ENCODE measurements at places on chromosomes 2 and 18.
A peak's percentile ranks its signal among the peaks of the same experiment; 100 is the strongest.

DNA sequence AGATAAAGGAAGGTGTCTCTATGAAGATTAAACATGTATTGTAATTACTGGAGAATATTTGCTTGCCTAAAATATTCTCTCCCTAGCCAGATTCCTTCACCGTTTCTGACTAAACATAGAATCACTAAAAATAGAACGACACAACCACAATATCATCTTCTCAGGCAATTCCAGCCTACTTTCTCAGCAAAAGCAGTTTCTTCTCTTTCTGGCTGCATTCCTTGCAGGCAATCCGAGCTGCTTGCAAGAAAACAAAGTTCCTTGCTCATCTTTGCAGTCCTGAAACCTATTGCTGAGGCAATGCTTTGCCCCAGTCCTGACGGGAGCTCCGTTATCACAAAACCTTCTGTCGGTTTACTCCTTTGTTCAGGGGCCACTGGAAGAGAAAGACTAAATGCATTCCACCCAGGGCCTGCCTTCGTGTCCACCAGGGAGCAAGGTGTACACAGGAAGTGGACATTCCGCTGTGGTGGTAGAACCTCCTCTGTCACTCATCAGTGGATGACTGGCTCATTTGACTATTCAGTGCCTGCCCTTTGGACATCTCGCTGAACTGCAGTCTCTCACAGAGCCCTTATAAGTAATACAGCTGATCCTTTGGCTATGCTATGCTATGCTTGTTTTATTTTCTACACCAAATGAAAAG is 239.2 kb upstream of the DOK6 start:
- DNase-seq: peak; percentile 63

DNA sequence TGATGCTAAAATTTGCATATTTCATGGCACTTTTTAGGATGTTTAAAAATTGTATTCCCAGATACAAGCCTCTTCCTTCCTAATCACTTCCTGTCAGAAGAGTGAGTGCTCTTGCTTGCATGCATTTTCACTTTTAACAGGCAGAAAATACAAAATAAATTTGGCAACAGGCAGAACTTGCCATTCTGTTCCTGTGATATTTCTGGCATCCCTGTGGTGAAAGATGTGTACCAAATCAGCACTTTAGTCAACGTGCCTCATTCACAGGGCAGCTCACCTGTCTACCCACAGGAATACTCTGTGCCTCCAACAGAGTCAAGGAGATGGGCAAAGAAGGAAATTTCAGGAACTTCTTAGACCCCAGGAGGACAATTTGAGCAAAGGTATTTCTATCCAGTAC is 360.9 kb downstream of the AKAIN1 start:
- DNase-seq: no peak

DNA sequence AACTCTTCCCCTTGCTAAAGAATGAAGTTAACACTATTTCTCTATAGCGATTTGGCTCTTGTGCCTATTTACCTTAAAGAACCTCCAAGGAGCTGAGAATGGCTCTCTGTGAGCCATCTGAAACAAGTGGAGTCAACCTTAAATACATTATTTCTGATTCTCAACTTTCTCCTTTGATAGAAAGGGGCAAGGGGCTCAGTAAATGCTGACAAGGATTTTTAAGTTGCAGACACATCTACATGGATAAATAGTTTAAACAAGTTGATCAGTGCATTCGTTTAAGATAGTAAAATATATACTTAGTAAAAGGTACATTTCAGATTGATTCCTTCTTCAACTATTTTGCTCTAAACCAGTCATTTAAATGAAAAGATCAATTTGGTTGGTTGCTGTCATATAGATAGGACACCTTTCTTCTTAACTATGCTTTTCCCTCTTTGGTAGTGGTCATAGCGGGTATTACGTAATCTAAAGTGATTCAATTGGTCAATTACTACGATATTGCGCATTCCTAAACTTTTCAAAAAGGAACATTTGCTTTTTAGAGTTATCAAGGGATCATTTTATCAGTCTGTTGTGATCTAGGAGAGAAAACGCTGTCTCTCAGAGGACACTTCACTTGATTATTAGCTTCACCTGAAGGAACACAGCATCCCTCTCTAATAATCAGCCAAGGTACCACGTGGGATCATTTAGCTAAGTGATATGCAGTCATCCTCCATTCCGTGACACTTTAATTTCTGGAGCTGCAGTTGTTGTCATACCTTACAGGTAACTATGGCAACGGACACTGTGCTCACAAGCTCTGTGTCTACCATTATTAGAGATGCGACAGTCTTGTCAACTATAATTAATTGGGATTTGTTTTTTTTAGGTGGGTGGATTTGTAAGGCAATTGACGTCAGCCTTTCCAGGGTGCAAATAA is 50.9 kb upstream of the KCNE4 start:
- no peak for DNase-seq

DNA sequence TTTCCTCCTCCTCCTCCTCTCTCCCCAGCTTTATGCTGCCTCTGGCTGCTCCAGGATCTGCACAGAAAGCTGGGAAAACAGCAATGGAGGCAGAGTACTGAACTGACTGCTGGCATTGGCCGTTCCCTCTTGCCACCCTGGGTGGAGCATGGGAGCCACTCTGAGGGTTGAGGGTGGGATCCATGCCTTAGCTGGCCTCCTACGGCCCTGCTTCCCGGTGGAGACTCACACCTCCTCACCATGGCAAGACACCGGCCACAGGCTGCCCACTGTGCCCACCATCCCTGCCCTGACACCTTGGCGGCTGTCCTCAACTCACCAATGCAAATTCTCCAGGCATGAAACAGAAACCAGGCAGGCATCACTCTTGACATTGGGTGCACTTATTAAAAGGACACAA is 832.3 kb upstream of the ID2 start:
- no peak for DNase-seq

DNA sequence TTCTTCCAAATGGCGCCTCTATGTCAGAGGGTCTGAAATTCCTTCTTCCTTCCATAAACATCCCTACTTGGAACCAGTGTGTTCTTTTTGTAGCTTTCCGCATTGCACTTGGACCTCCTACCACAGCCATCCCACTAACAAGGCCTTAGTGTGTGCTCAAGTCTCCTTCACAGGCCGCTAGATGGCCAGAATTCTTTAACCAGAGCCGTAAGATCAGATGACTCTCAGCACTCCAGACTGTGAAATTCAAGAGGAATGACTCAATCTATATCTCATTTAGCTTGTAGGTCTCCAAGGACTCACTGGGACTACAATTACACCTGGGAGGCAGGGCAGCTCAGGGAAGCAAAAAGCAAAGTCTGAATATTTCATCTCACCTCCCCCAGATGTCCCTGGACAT is 298.9 kb downstream of the EIPR1 start:
- no peak for DNase-seq

GRCh38 chr2:101018934-101019333 is 16.8 kb downstream of the RPL31 start:
- no peak for DNase-seq

DNA sequence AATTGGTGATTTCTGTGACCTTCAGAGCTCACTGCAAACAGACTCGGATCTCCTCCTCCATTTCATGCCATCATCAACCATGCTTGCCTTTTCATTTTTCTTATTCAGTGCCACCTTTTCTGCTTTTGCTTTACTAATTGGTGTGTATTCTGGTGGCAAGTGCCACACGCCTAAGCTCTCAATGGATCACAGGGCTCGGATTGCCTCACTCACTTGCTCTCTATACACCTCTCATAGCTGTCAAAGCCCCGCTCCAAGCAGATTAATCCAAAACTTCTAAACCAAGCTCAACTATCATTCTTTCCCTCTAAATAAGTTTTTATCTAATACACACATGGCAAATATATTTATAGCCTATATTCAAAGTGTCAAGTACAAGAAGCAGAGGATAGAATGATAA is 86.4 kb downstream of the PLEKHM3 start:
- DNase-seq: no peak

- DNase-seq: peak; percentile 47
These were observed 1.3 kb downstream of the FMNL2 start for GRCh38 chr2:152336119-152336853.

- DNase-seq: no peak
These were observed 23.5 kb upstream of the RPL37A start for GRCh38 chr2:216474925-216475670.

GRCh38 chr18:37409878-37410277 is 155.7 kb downstream of the CELF4 start:
- no peak for DNase-seq

GRCh38 chr2:232219496-232219870 is 159.1 kb upstream of the ALPP start:
- DNase-seq: no peak

GRCh38 chr2:42863320-42863719 is 70.9 kb upstream of the HAAO start:
- no peak for DNase-seq

GRCh38 chr2:119195001-119195400 is 28.6 kb upstream of the STEAP3 start:
- no peak for DNase-seq

- peak; percentile 95 for DNase-seq
These were observed 82.7 kb downstream of the COL5A2 start for GRCh38 chr2:189096769-189097447.

DNA sequence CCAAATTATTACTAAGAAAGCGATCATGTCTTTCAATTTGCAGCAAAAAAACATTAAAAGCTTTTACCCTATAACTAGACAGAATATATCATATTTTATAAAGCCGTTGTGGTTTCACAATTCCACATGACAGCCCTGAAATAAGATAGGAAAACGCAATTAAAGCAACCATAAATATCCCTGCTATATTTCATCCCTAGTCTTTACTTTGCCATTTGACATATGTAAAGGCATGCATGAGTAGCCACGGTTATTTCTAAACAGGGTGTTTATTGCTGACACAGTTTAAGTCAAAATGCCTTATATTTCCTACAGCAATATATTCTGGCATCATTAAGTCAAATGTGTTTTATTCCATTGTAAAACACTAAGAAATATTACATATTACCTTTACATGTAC is 239.9 kb downstream of the DSEL start:
- DNase-seq: no peak

DNA sequence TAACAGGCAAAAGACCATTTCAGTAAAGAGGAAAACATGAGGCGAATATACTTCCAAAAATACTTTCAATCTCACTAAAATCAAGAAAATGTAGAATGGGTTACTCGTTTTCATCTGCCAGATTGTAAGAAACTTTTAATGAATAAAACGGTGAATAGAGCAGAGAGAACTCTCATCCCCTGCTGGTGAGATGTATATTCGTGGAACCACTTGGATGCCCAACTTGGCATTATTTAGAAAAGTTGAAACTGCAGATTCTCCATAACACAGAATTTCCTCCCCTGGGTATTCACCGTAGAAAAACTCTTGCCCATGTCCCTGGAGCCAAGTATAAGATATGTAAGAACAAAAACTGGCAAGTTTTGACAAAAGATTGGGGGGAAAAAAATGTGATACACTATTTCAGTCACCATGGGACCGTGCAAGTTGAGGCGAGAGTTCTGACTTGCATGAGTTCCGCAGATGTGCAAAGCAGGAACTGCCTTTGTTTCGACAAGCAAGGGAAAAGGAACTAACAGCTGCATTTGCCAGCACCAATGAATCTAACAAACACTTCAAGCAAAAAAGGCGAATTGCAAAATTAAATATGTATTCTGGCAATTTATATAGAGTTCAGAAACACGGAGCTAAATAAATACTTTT is 14.8 kb downstream of the TIMM21 start:
- no peak for DNase-seq

GRCh38 chr2:239660390-239661230 is 259.8 kb upstream of the HDAC4 start:
- no peak for DNase-seq

- DNase-seq: no peak
These were observed 76.9 kb upstream of the ODC1 start for GRCh38 chr2:10524851-10525572.

DNA sequence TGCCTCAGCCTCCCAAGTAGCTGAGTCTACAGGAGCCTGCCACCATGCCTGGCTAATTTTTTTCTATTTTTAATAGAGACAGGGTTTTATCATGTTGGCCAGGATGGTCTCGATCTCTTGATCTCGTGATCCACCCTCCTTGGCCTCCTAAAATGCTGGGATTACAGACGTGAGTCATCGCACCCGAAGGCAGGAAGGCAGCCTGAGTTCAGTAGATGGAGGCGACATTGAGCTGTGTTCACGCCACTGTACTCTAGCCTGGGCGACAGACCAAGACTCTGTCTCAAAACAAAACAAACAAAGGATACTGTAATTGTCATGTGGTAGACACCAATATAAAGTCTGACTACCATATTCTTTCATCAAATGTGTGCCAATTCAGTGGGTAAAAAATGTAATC is 500.9 kb upstream of the DSEL start:
- no peak for DNase-seq

DNA sequence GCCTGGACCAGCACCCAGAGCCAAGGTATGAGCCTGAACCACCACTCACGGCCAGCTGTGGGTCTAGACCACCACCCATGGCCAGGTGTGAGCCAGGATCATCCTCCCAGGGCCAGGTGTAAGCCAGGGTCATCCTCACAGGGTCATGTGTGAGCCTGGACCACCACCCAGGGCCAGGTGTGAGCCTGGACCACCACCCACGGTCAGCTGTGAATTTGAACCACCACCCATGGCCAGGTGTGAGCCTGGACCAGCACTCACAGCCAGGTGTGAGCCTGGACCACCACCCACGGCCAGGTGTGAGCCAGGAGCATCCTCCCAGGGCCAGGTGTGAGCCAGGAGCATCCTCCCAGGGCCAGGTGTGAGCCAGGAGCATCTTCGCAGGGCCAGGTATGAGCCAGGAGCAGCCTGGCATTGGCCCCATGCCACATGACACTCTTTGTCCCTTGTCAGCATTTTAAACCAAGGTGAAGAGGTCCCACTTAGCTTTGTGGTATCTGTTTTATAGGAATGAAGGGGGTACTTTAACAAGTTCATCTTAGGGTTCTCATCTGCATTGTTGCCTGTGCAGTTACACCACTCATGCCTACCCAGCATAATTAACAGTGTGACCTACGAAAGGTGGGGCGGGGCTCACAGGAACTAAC is 71.2 kb downstream of the AGAP1 start:
- no peak for DNase-seq

DNA sequence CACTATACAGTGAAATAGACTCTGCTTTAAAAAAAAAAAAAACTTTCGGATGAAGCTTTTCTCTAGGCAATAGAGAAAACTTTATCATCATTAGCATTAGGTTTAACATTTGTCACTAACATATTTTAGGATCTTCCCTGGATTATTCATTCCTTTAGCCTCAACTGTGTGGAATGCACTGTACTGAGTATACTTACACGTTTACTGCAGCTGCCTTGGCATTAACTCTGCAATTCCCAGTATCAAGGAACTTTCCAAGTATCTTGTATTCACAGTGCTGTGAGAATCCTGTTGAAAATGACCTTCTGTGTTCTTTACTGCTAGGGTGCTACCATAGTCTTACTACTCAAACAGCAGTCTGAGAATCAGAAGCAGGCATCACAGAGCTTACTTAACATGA is 328.2 kb upstream of the COL3A1 start:
- DNase-seq: peak; percentile 83

GRCh38 chr2:9693646-9694045 is 62.8 kb upstream of the YWHAQ start:
- no peak for DNase-seq

GRCh38 chr18:35038881-35039491 is 2.2 kb upstream of the MAPRE2 start:
- no peak for DNase-seq

GRCh38 chr2:222904557-222905258 is 43.9 kb downstream of the ACSL3 start:
- peak; percentile 97 for DNase-seq

Data from IMR-90 (cell line).